Breast epithelium (tissue), 4 donors: ENCODE measurements at places on chromosomes 7 and 10. TPM values are rescaled to one million over a fixed set of nuclear protein-coding genes. Genes with fewer than 3 reads are reported as not detected.

Gene KIF11
- total RNA-seq: 0.66 TPM

DNA sequence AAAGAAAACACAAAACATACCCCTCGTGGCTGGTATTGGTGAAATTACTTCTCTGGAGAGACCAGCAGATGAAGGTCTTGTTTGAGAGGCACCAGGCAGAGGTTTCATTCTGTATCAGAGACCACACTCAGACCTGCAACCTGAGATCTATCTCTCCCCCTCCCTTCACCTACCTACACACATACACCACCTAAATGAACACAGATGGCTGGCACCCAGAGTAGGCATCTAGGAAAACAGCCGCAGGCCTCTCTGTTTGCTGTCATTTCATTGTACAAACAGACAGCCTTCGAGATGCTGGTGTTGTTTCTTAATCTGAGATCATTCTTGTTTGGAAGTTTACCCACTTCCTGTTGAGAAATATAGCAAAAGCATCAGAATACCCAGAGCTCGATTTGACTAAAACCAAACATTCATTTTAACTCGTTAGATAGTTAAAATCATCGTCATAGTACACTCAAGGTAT, 173.9 kb upstream of the SLC25A13 start:
- H3K4me1 ChIP-seq: no peaks in the 10 kb centered on the region
- no peaks in the 10 kb centered on the region for H3K36me3 ChIP-seq
- no peak overlapping the region for H3K27ac ChIP-seq
- H3K4me3 ChIP-seq: no peak overlapping the region
- no peak for DNase-seq

GRCh38 chr7:106731646-106732444, 70.9 kb upstream of the CCDC71L start:
- no peaks in the 10 kb centered on the region for H3K4me1 ChIP-seq
- no peak overlapping the region for H3K4me3 ChIP-seq
- no peaks in the 10 kb centered on the region for H3K27me3 ChIP-seq
- DNase-seq: no peak

Gene MAPK8
- 108 TPM for total RNA-seq

- DNase-seq: no peak
- H3K4me3 ChIP-seq: no peak overlapping the region
- H3K36me3 ChIP-seq: no peaks in the 10 kb centered on the region
- H3K4me1 ChIP-seq: no peaks in the 10 kb centered on the region
- H3K27me3 ChIP-seq: no peaks in the 10 kb centered on the region
Observed at GRCh38 chr10:43692051-43692825, 43.6 kb upstream of the ZNF32 start.

- H3K27me3 ChIP-seq: no peaks in the 10 kb centered on the region
- no peaks in the 10 kb centered on the region for H3K4me1 ChIP-seq
- H3K36me3 ChIP-seq: no peaks in the 10 kb centered on the region
- H3K27ac ChIP-seq: no peak overlapping the region
- no peak for DNase-seq
Observed at GRCh38 chr7:138542183-138542582, 82.1 kb downstream of the TRIM24 start.

GRCh38 chr7:82358923-82359322, 84.7 kb downstream of the CACNA2D1 start:
- no peaks in the 10 kb centered on the region for H3K4me1 ChIP-seq
- H3K27me3 ChIP-seq: no peaks in the 10 kb centered on the region
- DNase-seq: no peak
- no peak overlapping the region for H3K27ac ChIP-seq
- H3K4me3 ChIP-seq: no peak overlapping the region
- H3K36me3 ChIP-seq: no peaks in the 10 kb centered on the region

GRCh38 chr7:155145477-155146255, 75.5 kb downstream of the HTR5A start:
- H3K27me3 ChIP-seq: no peaks in the 10 kb centered on the region
- H3K36me3 ChIP-seq: no peaks in the 10 kb centered on the region
- H3K4me3 ChIP-seq: no peak overlapping the region
- no peak overlapping the region for H3K27ac ChIP-seq

GRCh38 chr10:128657548-128657947, 531.3 kb upstream of the MKI67 start:
- no peak overlapping the region for H3K4me3 ChIP-seq
- H3K27me3 ChIP-seq: no peaks in the 10 kb centered on the region
- no peak for DNase-seq
- no peak overlapping the region for H3K27ac ChIP-seq
- no peaks in the 10 kb centered on the region for H3K4me1 ChIP-seq

GRCh38 chr7:142669074-142669654, 80.1 kb upstream of the PRSS1 start:
- no peaks in the 10 kb centered on the region for H3K36me3 ChIP-seq
- no peak overlapping the region for H3K27ac ChIP-seq
- no peaks in the 10 kb centered on the region for H3K4me1 ChIP-seq
- H3K27me3 ChIP-seq: no peaks in the 10 kb centered on the region
- no peak overlapping the region for H3K4me3 ChIP-seq

DNA sequence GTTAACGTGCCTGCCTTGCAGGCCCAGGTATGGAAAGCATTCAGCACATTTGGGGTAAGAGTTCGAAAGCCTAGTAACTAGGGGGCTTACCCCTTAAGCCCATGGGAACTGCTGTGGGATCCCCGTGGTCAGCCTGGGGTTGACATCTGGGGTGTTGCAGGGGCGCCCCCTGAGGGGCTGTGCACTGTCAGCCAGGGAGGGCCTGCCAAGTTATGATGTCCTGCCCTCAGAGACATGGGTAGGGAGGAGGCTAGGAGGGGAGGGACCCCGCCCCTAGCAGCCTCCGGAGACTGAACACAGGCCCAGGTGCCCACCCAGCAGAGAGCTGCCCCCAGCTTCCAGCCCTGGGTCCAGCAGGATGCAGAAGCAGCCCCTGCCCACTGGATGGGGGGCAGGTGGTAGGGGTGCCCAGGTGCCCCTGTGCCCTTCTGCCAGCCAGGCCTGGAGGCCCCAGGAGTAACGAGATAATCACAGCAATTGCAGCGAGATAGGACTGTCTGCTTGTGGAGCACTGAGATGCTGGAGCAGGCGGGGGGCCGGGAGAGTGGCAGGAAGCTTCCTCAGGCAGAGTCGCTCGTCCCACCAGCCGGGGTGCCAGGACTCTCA, 153.3 kb downstream of the UBE2H start:
- H3K27me3 ChIP-seq: no peaks in the 10 kb centered on the region
- DNase-seq: no peak
- H3K27ac ChIP-seq: no peak overlapping the region
- no peaks in the 10 kb centered on the region for H3K36me3 ChIP-seq

- no peak overlapping the region for H3K4me3 ChIP-seq
- no peak overlapping the region for H3K27ac ChIP-seq
- H3K27me3 ChIP-seq: no peaks in the 10 kb centered on the region
- H3K4me1 ChIP-seq: no peaks in the 10 kb centered on the region
Observed at GRCh38 chr10:82472406-82473335, 597.7 kb downstream of the NRG3 start.

- H3K27ac ChIP-seq: no peak overlapping the region
- H3K27me3 ChIP-seq: no peaks in the 10 kb centered on the region
- no peaks in the 10 kb centered on the region for H3K4me1 ChIP-seq
- H3K36me3 ChIP-seq: no peaks in the 10 kb centered on the region
Observed at GRCh38 chr10:93773120-93773519, 15.4 kb downstream of the LGI1 start.

GRCh38 chr10:107546986-107547385, 382.5 kb upstream of the SORCS1 start:
- H3K4me3 ChIP-seq: no peak overlapping the region
- no peaks in the 10 kb centered on the region for H3K27me3 ChIP-seq
- no peaks in the 10 kb centered on the region for H3K4me1 ChIP-seq
- no peak overlapping the region for H3K27ac ChIP-seq

Gene HHEX
- 4.4 TPM for total RNA-seq

DNA sequence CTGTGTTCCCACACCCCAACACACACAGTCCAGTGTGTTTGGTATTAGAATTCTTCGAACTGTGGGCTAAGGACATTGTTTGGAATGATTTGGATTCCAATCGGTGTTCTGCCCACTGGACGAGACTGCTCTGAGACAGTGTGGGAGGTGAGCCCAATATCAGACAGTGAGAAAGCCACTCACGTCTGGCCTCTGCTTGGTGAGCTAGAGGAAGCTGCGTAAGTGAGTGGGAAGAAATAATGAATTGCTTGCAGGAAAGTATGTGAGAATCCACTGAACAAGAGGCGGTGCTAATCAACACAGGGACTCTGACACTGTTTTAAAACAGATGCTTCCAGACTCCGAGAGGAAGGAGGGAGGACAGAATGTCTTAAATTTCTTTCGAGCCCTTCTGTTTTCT, 675.0 kb upstream of the ANKRD30A start:
- H3K27ac ChIP-seq: no peak overlapping the region
- no peaks in the 10 kb centered on the region for H3K36me3 ChIP-seq
- no peak for DNase-seq
- H3K4me1 ChIP-seq: no peaks in the 10 kb centered on the region
- no peak overlapping the region for H3K4me3 ChIP-seq

GRCh38 chr7:81025360-81025759, 106.5 kb upstream of the SEMA3C start:
- no peaks in the 10 kb centered on the region for H3K4me1 ChIP-seq
- H3K27ac ChIP-seq: no peak overlapping the region
- no peak overlapping the region for H3K4me3 ChIP-seq
- DNase-seq: no peak

- H3K27me3 ChIP-seq: no peaks in the 10 kb centered on the region
- no peaks in the 10 kb centered on the region for H3K4me1 ChIP-seq
- no peak overlapping the region for H3K4me3 ChIP-seq
- H3K27ac ChIP-seq: no peak overlapping the region
- no peaks in the 10 kb centered on the region for H3K36me3 ChIP-seq
- DNase-seq: no peak
Observed at GRCh38 chr7:115603416-115603815, 427.1 kb downstream of the TFEC start.

DNA sequence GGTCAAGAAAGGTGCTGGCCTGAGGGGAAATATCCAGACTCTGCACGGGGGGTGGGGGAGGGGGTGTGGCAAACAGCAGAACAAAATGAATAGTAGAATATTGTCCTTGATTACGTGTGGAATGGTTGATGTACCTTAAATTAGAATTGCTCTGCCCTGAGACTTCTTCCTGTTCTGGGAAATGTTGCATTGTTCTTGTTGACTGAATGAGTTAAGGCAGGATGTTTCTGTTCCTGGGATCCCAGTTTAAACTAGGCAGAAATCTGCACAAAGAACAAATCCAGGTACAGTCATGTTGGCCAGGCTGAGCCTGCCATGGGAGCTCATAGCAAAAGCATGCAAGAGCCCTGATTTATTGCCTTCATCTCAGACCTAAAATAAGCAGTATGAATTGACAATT, 558.7 kb upstream of the VSTM2A start:
- H3K36me3 ChIP-seq: no peaks in the 10 kb centered on the region
- no peak overlapping the region for H3K4me3 ChIP-seq
- no peak overlapping the region for H3K27ac ChIP-seq
- H3K4me1 ChIP-seq: no peaks in the 10 kb centered on the region

DNA sequence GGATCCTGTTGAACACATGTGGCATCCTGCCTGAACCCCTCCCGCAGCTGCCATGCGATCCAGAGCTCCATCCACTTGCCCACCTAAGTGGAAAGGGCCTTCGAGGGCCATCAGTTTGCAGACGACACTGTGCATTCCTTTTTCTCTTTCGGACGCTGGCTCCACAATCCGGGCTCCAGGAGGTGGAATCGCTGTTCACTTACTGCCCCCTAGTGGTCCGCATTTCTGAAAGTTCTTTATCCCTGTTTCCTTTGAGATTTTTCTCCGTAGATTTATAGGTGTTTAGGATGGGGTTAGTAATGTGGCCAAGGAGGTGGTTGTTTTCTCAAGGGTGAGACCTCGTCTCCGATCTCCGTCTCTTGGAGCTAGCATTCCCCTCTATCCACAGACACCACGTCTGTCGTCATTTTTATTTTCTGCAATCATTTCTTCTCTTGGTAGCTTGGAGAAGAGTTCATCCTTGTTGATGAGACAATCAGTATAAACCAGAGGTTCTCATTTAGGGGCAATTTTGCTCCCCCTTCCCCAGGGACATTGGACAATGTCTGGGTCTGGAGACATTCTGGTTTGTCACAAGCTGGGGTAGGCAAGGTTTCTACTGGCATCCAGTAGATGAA, 204.6 kb downstream of the ARHGAP21 start:
- no peak overlapping the region for H3K4me3 ChIP-seq
- H3K27ac ChIP-seq: peak overlapping the region; percentile 62
- no peaks in the 10 kb centered on the region for H3K4me1 ChIP-seq
- H3K27me3 ChIP-seq: no peaks in the 10 kb centered on the region
- no peaks in the 10 kb centered on the region for H3K36me3 ChIP-seq

Gene SFRP5
- 0.33 TPM for total RNA-seq

GRCh38 chr7:85828614-85829013, 641.8 kb upstream of the SEMA3D start:
- no peaks in the 10 kb centered on the region for H3K27me3 ChIP-seq
- no peak for DNase-seq
- H3K27ac ChIP-seq: no peak overlapping the region

Gene GPR146
- total RNA-seq: 24.1 TPM

DNA sequence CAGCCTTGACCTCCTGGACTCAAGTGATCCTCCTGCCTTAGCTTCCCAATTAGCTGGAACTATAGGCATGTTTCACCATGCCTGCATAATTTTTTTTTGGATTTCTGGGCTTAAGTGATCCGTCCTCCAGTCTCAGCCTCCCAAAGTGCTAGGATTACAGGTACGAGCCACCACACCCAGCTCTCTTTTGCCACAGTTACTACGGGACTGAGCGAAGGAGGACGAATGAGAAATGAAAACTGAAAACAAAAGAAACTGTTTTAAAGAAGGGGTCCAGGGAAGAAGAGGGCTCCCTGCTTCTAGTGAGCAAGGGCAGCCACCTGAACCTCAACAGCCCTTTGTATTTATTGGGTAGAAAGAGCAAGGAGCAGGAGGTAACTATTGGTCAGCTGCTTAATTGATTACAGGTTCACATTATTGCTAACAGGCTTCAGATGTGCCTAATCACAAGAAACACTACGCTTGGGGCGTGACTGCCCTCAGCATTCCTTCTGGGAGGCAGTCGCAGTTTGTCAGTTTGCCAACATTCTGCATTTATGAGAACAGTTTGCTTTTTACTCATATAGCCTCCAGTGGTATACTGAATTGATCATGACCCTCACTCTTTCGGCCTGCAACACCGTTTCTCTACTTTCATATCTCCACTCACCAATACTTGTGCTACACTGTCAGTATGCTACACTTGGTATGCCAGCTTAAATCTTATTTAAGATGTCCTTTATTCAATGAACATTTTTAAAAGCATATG, 676.8 kb downstream of the DNAJB9 start:
- H3K27me3 ChIP-seq: no peaks in the 10 kb centered on the region
- DNase-seq: no peak
- no peaks in the 10 kb centered on the region for H3K4me1 ChIP-seq

Gene TRIM56
- 14.1 TPM for total RNA-seq
